NCI-H2107 (cell line): ENCODE measurements at places on chromosomes 12 and 14.
A peak's percentile ranks its signal among the peaks of the same experiment; 100 is the strongest.

DNA sequence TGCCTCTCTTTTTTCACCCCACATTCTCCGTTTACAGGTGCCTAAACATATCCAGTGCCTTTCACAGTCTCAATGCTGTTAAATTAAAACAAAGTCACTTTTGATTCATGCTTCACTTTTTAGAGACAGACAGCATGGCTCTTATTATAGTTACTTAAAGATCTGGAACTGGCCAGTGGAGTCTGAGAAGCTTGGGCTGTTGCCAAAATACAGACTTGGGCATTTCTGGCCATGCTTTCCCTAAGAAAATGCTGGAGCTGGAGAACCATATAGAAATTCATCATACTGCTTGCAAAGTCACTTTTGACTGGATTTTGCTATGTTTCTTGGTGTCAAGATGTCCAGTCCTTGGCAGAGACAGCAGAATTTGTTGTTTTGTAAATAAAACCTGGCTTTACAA is 12.2 kb upstream of the GPR68 start:
- DNase-seq = no peak

DNA sequence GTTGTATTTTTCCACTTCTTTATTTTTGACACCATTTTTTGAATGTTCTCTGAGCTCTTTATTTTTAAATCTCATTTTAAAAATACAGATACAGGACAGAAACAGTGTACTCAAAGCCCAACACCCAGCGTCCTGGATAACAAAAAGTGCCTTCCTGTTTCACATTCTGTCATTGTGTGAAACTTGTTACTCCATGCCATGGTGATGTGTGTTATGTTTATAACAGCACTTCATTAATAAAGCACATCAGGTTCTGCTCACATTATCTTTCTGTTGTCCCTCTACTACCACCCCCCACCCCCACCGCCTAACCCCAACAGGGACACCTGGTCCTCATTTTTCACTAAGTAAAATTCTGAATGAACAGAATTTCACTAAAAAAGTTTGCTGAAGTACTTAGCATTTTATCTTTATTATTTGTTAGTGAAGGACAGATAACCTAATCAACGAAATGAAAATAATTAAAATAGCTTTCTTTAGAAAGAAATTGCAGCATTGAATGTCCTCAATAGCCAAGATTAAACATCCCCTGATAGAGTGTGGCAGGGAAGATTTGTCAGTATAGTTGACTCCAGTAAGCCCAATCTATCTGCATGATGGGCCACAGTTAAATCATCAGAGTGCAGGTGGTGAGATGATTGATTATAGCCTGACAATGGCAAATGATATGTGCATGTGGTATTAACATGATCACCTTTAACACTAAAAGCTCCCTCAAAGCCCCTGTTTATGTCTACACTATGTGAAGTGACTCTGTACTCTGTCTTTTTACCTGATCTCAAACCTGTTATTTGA is 153.9 kb downstream of the ACSS3 start:
- no peak for DNase-seq

DNA sequence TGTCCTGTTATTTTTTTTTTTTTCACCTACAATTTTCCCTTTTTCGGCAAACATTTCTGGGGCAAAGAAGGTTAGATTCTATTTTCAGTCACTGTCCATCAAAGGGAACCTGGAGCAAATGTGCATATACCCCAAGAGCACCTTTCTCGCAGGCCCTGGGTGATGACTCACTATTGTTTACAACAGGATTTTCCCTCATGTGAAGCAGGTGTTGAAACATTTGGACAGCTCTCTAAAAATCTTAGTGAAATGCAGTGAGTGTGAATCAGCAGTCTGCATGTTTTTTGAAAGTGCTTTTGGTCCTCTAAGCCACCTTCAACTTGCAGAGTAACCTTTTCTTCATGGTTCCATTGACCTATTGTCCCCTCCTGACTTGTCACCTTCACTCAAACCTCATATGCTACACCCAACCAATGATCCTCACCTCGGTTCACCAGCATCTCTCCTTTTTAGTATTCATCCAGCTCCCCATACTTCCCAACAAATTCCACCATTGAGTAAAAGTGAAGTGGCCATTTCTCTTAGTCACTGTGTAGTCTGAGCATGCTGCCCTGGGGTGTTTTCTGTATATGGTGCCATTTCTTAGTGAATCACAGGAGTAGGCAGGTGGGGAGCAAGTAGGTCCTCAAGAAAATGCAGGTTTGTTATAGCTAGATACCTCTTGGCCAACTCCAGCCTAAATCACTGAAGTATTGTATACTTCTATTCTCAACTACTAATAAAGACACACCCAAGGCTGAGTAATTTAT is 260.2 kb downstream of the BMP4 start:
- DNase-seq = no peak

DNA sequence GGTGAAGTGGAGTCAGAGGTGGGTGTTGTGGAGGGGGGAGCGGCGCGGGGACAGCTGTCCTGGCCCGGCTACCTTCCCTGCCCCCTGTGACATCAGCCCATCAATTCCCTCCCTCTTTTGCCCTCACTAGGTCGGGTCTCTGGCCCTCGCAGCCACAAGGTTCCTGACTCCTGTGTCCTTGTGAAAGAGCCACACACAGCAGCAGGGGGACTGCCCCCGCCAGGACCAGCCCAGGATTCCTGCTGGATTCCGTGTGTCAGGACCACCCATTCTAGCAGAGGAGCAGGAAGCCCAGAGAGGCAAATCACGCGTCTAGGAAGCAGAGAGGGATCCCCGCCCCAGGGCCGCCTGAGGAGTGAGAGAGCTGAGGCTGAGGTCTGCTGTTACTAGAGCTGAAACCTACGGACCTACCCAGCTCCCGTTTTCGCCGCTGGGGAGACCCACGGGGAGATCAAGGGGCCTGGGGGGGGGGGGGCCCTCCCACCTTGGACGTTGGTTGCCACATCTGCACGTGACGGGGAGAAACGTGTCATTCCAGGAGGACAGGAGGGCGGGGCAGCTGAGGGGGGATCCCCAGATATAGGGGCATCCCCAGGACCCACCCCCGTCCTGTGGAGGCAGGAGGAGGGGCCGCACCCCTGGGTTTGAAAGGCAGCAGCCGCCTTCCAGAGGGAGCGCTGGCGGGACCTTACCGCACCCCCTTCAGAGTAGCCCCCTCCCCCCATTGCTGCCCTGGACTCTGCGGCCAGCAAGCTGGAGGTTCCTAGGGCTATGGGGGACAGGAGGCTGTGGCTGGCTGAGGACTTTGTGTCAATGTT is 12.5 kb upstream of the INF2 start:
- DNase-seq = no peak

DNA sequence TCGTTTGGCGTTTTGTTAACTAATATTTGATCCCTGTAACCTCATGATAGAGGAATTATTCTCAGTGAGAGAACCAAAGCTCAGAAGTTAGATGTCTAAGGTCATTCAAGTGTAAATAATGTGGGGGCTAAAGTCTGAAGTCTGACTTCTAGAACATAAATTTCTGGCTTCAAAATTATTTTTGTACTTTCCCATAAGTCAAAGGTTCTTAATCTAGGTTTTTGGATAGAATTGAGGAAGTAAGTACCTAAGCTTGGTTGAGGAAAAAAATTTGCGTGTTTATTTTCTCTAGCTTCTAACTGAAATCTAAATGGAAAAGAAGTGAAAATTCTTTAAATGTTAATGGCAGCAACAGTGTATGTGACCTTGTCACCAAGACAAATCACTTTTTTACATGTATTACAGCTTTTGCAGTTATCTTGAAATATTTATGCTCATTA is 2.3 kb downstream of the LARP4 start:
- no peak for DNase-seq

DNA sequence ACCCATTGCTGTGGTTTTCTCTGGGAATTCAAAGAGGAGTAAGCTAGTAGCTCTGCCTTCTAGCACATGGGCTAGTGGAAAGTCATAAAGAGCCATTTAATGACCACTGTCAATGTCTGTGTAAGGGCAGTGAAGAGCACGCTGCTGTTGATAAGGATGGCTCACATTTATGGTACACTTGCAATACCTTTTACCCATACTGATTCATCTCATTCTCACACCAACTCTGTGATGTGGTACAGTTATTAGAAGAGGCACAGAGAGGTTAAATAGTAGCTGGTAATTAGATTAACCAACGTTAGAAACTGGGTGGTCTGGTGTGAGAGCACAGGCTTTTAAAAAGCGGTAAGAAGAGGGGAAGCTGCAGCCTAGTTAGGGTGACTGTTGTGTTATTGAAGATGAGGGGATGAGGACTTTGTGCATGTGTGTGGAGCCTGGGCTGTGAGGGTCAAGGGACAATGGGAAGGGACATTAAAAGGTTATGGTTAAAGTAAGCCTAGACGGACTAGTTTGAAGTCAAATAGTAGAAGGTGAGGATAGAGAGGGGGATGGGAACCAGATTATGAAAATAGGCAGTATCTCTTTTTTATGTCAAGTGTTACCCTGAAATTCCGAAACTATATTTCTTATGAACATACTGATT is 25.2 kb downstream of the RASSF3 start:
- DNase-seq = no peak

GRCh38 chr12:107379852-107380567 is 286.7 kb upstream of the CRY1 start:
- peak; percentile 10 for DNase-seq

GRCh38 chr12:83801972-83802371 is 1110.6 kb downstream of the SLC6A15 start:
- DNase-seq = no peak

DNA sequence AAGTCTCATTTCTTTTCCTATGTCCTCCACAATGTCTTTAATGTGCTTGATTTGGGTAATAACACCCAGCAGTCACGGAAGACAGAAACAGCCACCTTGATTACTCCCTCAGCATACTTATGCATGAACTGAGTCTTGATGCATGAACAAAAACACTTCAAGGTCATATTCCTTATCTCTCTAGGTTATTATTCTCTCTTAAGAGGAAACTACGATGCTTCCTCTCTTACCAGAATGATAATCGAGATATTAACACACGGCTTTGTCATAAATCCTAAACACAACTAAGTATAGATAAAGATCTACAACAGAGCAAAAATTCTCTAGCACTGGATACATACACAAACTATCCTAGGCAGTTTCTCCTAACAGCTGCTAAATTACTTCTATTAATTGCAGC is 583.5 kb upstream of the ATP2B1 start:
- no peak for DNase-seq

DNA sequence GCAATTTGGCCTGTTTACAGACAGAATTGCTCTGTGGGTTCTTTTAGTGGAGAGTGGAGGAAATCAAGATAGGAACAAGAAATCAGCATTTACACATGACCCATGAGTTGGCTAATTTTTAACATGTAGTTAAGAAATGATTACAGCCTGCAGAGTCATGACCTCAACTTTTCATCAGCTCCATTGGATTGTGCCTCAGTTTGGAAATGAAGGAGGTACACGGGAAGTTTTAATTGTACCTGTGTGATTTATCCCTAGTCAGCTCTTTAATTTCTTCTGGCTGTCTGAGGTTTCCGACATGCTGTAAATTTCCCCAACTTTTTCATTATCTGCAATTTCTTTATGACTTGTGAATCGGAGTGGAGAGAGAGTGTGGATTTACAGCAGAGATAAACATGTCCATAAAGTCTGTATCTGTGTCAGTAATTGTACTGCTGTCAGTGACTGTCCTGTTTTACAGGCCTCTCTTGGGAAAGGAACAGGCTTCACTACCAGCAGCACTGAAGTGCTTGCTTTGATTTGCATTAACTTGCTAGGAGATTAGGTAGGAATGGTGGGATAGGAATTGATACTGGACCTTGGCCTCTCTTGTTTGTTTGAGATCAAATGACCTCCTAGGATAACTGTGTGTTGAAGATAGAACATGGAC is 49.2 kb downstream of the LIN52 start:
- DNase-seq = no peak

DNA sequence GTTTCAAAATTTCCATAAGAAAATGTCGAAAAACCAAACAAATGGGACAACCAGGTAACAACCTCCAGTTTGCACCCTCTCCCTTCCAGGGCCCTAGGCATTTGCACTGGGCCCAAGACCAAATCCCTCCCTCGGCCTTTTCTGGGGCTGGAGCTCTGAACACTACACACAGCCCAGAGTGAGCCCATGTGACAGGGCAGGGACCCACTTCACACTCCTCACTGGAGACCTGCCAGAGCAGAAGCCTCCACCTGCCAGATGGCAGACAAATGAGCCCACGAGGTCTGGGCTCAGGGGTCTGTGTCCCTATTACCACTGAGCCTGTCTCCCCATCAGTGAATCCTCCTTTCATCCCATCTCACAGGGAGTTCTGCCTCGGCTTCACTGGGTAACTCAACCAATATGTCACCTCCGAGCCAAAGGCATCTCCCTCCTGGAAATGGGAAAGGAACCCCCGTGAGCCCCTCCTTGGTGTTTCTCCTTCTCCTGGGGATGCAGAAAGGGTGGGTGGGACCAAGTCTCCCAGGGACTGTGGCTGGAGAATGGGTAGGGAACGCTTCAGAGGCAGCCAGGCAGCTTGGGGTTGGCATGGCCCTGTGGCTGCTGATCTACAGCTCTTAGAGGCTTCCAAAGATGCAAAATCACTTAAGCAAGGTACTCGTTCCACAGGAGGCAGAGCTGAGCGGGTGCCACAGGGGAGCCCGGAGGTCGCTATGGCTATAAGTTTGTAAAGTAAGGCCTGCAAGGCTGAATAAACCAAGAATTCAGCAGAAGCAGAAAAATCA is 10.6 kb downstream of the VWF start:
- no peak for DNase-seq

- DNase-seq = no peak
Measured at GRCh38 chr12:55874443-55874842, 31.7 kb upstream of the MMP19 start.

DNA sequence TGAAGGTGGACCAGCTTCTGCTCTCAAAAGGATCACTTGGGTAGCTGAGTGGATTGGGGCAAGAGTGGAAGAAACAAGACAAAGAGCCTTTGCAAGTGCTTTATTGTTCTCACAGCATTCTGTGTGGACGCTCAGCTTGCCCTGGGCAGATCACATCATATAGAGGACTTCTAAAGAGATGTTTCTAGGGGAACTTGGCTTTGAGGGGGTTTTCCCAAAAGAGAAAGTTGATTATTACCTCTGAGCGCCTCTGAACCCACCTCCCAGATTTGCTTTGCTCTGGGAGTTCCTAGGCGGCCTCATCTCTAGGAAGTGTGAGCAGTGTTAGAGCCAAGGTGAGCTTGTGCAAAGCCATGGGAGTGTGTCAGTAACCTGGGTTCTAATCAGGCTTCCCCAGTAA is 81.7 kb downstream of the RIN3 start:
- no peak for DNase-seq

GRCh38 chr14:61025251-61026223 is 44.5 kb downstream of the SLC38A6 start:
- DNase-seq = peak; percentile 75

DNA sequence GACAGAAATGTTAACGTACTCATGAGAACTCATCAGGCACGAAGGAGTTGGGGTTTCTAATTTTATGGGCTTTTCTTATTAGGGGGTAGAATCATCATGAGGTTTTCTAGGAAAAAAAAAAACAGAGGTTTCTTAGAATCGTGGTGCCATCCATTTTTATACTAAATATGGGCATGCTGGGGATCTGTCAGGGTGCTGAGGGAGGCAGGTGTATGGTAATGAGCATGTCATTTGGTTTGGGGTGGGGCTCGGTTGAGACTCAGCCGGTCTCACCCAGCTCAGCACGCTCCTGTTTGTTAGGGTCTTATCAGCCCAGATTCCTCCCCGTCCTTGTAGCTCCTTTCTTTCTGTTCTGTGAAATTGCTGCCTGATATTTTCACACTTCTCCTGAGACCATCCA is 98.2 kb downstream of the DICER1 start:
- DNase-seq = no peak

- DNase-seq = peak; percentile 36
Measured at GRCh38 chr14:22099942-22100763, 426.5 kb upstream of the OR4E1 start.

- DNase-seq = no peak
Measured at GRCh38 chr12:15435597-15435996, 113.3 kb downstream of the PTPRO start.

GRCh38 chr14:50804181-50804721 is 26.7 kb downstream of the NIN start:
- DNase-seq = no peak
